ENCODE measurements at places on chromosomes 3 and 15. TPM values are rescaled to one million over a fixed set of nuclear protein-coding genes. Genes with fewer than 3 reads are reported as not detected.

GRCh38 chr15:31149987-31150386 is 48.5 kb upstream of the TRPM1 start:
- no peak for DNase-seq

GRCh38 chr3:42556089-42556632 is 25.6 kb downstream of the SEC22C start:
- DNase-seq = no peak

KLHL6 gene
- total RNA-seq = 0.41 TPM

OR4F6 gene
- total RNA-seq = not detected

RASA2 gene
- 35.9 TPM for total RNA-seq

ISLR gene
- total RNA-seq = 12.6 TPM

Data from frontal cortex (tissue), 4 donors.